ENCODE measurements at places on chromosomes 2 and 18.

GRCh38 chr2:240356700-240357640, 78.5 kb upstream of the GPC1 start:
- DNase-seq: no peak

- DNase-seq: no peak
Observed at GRCh38 chr2:142758973-142759372, 118.5 kb upstream of the KYNU start.

GRCh38 chr2:170670651-170671050, 44.5 kb upstream of the SP5 start:
- DNase-seq: no peak

- no peak for DNase-seq
Observed at GRCh38 chr2:240387669-240388358, 47.6 kb upstream of the GPC1 start.

DNA sequence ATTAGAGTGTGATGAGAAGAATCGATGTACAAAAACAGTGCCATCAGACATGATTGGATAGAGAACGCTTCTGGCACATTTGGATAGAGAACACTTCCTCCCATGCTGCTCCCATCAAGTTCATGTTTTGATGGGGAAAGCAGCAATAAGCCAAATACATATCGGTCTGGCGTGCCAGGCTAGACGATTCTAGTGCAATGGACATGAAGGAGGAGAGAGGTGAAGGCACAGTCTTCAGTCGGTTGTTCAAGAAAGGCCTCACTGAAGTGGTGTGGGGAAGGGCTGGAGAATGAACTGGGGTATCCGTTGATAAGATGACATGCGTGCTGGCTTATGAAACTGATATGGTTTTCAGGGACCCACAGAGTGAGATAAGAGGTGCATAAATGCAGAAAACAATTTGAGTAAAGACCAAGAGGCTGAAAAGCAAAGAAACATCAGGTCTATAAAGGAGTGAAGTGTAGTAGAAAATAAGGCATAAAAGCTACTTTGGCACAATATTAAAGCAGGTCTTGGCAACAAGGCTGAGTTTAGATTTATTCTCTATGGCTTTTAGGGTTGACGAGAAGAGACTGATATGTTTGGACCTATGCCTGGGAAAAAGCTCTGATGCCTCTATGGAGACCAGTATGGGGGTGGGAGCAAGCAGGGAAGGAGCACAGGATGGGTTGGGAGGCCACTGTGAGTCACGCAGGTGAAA, 117.6 kb upstream of the PIEZO2 start:
- DNase-seq: no peak

DNA sequence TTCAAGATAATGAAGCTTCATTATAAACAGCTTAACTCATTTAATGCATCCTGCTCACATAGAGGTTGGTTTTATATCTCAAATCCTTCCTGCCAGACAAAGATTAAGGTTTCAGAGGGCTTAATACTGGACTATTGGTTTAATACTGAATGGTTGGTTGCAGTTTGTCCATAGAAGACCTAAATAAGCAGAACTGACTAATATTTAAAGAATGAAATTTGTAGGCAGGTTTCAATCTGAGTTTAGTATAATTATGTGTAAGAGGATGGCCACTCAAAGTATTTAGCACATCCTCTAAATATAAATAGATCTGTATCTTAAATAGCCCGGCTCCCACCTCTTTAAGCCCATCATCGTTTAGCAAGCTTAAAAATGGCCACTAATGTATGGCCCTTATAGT, 92.5 kb downstream of the EPB41L5 start:
- DNase-seq: no peak

DNA sequence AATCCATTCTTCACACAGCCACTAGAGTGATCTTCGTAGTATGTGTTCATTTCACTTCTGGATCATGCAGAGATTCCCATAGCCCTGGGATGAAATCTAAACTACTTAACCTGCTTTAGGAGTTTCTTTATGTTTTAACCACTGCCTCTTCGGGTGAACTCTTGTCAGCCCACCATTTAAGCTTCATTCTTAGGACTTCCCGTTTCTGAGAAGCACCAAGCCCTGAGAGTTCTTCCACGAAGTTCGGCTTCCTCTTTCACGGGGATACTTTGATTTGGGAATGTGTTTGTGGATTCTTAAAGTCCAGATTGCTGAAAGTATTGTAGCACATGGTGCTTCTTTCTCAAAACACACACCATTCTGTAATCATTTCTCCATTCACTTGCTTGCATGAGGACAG, 205.0 kb downstream of the UBE2E3 start:
- no peak for DNase-seq

GRCh38 chr2:229392196-229392595, 121.1 kb upstream of the PID1 start:
- DNase-seq: no peak

DNA sequence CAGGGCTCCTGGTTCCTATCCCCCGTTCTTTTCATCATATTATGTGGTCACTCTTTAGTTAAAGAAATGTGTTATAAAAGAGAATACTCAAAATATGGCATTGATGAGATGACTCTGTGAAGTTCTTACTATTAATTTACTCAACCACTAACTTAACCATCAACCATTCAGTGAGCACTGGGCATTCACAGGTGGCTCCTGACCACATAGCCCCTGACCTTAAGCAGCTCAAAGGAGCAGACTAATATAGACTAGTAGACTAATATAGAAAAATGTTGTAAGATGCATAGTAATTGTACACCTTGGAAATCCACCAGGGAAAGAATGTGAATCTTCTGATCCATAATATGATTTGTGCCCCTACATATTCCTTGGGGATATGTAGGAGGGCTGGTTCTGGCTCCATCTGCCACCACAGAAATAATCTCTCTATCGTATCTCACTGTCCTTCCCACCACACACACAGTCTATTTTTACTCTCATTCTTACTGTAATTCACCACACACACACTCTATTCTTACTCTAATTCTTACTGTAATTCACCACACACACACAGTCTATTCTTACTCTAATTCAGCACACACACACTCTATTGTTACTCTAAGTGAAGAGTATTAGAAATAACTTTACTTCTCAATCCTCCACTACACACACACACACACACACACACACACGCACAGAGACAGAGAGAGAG, 188.9 kb upstream of the ITGA4 start:
- DNase-seq: no peak

- no peak for DNase-seq
Observed at GRCh38 chr2:54271189-54271588, 15.2 kb upstream of the TSPYL6 start.

GRCh38 chr2:23505984-23506380, 121.0 kb downstream of the KLHL29 start:
- DNase-seq: no peak

- DNase-seq: no peak
Observed at GRCh38 chr2:207792244-207792785, 22.6 kb upstream of the FZD5 start.

- peak; percentile 32 for DNase-seq
Observed at GRCh38 chr2:157489983-157490382, 46.1 kb upstream of the CYTIP start.

DNA sequence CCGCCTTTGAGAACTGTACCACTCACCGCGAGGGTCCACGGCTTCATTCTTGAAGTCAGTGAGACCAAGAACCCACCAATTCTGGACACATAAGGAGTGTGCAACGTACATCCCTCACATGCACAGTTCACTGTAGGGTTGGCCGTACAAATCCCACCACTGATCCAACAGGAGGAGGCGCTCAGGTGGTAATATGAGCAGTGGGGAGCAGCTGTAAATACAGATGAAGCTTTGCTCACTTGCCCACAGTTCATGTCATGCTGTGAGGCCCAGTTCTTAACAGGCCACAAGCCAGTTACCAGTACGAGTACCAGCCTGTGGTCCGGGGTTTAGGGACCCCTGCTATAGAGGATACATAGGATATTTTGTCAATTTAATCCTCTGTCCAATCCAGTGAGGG, 54.4 kb downstream of the CYP1B1 start:
- DNase-seq: no peak

DNA sequence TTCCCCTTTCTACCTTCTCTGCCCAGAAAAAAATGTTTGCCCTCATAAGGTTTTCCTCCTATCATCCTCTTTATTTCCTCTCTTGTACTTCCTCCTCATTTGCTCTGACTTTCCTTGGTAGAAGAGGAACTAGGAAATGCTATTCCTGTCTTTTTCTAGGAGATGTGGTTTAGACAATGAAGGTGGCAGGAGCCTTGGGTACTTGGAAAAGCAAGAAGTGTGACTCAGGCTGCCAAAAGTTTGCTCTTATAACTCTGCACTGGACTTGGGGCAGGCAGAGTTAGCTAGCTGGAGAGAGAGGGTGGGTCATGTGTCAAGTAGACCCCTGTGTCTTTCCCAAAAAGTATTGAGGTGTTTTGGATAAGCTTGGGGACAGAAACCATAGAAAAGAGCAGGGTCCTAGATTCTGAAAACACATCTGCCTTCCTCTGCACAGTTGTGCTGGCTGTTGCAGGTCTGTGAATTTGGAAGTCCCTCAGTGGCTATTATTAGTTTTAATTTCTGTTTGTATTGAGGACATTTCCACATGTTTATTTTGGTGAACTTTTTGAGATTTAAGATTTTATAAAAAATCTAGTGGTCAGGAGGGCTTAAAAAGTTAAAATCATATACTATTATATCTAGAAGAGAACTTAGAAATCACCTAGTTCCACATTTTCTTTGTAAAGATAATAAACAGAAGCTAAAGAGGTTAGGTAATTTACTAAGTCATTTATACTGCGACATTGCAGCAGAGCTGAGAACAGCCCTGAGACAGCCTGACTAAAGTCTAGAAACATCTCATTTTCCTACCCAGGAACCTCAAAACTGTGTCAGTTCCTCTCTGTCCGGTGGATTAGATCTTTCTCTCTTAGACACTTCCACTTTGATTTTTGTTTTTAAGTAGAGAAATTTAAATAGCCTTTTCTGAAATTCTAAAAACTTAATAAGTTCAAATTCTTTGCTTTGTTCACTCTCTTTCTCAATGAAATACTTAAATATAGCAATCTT, 16.0 kb downstream of the INSIG2 start:
- DNase-seq: no peak

GRCh38 chr18:45324495-45325113, 290.7 kb upstream of the SLC14A2 start:
- DNase-seq: no peak

DNA sequence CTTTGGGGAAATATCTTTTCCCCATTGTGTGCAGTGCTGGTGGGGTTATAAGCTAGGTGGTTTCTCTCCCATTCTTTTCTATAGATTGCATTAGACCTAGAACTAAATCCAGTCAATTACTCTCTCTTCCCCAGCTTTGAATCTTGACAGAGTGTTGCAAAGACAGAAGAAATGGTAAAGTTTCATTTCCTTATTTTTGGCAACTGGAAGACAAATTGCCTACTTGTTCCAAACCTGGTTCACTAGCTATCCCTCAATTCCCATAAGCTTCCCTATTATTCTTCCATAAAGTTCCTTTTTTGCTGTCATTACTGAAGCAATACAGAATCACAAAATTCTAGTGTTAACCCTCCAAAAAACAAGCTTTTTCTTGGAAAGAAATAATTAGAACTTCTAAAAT, 94.0 kb upstream of the ITGA4 start:
- DNase-seq: no peak

DNA sequence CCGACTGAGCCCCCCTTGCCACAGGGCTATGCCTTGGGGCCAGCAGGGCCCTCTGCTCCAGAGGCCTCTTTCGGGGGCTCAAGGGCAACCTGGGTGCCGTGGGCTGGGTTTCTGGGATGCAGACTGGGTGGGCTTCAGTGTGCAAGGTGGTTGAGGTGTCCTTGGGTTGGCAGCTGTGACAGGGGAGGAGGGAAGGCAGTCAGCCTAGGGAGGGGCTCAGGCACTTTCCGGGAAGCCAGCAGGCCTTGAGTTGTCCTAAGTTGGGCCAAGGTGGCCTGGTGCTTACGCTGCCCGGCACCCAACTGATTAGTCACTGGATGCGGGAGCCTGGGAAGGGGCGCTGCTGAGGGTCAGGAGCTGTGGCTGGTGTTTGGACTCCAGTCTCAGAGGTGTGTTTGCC, 199.5 kb downstream of the TWIST2 start:
- DNase-seq: no peak

GRCh38 chr18:36041146-36041545, 26.2 kb downstream of the RPRD1A start:
- DNase-seq: no peak

GRCh38 chr2:161943011-161943410, 131.0 kb downstream of the DPP4 start:
- DNase-seq: no peak

GRCh38 chr2:2024751-2025481, 280.6 kb upstream of the PXDN start:
- no peak for DNase-seq

DNA sequence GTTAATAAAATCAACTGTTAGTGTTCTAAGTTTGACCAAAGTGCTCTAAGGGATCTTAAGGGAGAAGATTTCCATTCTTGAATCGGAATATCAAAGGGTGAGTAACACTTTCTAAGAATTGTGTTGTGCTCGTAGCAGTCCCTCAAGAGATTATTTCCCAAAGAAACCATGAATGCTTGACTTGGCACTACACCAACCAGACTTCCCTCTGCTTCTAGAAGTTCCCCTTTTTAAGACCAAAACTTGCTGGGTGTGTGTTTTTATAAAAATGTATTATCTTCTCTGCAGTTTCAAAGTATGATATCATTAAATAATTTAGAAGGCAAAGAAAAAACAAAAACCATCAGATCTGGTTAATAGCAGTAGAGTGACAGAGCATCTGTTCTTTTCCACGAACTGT, 522.0 kb upstream of the FAM98A start:
- DNase-seq: no peak

- DNase-seq: no peak
Observed at GRCh38 chr2:206116278-206116677, 30.3 kb upstream of the INO80D start.

DNA sequence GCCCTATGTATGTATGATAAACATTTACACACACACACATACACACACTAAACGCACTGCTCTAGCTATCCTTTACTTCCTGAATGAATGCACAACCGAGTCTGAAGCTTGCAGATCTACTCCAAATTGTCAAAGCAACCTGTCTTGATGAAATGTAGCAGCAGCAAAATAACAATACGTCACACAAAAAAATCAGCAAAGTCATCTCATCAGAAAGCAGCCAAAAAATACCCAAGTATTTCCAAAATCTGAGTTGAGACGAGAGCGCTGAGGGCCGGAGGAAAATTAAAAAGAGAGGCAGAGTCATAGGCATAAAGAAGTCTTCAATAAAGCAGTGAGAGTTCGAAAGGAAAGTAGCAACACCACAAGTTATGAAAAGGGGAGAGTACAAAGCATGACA, 67.7 kb downstream of the ZNF521 start:
- no peak for DNase-seq

- no peak for DNase-seq
Observed at GRCh38 chr2:213148572-213149261, 2.7 kb downstream of the IKZF2 start.

- DNase-seq: no peak
Observed at GRCh38 chr18:36931106-36931505, 102.2 kb downstream of the KIAA1328 start.

GRCh38 chr2:63500398-63500797, 87.9 kb downstream of the WDPCP start:
- DNase-seq: no peak
